Lower leg skin (tissue), 4 donors: ENCODE measurements at places on chromosomes 2 and 18.

DNA sequence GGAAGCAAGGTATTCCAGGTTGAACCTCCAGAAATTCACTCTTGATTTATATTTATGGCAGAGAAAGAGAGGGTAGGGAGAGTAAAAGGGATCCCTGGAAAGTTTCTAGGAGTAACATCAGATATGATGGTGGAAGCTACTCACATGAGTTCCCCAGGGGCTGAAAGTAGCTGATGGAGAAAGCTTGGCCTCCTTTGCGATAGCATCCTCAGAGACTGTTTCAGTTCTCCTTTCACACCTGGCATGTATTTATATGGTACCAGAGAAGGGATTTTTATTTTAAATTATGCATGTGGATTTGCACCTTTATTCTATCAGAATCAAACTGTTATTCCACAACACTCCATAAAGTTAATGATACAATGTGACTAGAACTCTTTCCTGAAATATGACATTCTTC, 126.3 kb upstream of the OSR1 start:
- DNase-seq, result no peak

DNA sequence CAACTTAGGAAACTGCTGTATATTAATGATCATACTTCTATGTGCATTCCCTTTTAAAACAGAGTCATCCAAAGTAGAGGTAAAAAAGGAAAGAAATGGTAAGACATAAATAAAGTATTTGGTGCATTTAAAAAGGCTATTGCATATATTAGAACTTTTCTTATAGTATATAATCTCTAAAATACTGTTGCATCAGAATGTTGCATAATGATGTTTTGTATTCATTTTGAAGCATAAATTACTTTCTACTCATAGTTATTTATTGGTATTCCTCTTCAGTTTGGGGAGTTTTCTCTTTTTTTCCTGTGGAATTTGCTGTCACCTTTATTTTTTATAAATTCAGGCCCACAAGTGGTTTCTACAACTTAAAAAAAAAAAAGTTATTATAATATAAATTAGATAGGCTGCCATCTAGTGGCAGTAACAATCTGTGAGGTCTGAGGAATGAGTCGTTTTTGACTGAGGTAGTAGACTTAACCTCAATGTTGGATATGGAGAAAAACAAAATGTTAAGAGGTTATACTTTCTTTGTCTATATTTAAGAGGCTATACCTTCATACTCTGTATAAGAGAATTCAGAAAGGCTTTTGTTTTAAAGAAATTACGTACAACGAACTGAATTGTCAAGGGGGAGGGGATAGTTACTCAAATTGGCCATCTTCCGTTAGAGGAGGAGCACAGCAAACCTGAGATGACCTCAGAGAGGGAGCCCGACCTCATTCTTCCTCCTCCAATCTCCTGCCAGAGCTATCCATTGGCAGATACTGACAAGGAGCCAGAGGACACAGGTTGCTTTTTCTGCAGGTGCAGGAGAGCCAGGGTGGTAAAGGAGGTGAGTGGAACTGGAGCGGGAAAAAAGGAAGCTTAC, 23.8 kb downstream of the ANKAR start:
- DNase-seq, result no peak

DNA sequence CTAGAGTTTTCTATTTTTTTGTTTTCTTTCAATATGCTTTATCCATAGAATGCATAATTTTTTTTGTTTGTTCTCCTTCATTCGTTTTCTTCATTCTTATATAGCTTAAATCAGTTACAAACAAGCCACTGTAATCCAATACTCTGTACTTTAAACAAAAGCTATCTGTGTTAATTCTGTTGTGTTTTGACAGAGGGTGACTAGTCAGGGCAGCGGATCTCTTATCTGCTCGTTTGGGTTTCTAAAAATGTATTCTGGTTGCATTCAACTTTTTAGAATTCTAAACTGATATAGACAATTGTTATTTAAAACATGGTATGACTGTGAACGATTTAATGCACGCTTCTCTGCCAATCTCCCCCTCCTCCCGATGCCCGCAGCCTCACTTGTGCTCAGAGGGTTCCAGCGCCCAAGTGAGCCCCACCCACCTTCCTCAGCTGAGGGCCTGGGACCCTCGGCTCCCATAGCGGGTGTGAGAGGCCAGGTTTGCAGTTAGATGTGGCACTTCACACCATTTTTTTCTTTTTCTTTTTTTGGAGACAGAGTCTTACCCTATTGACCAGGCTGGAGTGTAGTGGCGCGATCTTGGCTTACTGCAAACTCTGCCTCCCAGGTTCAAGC, 44.1 kb downstream of the NCK2 start:
- DNase-seq, result peak; percentile 64

GRCh38 chr18:79510046-79510685, 114.4 kb downstream of the NFATC1 start:
- DNase-seq, result peak; percentile 67

- DNase-seq, result no peak
Measured at GRCh38 chr2:12767541-12767940, 50.8 kb downstream of the TRIB2 start.

DNA sequence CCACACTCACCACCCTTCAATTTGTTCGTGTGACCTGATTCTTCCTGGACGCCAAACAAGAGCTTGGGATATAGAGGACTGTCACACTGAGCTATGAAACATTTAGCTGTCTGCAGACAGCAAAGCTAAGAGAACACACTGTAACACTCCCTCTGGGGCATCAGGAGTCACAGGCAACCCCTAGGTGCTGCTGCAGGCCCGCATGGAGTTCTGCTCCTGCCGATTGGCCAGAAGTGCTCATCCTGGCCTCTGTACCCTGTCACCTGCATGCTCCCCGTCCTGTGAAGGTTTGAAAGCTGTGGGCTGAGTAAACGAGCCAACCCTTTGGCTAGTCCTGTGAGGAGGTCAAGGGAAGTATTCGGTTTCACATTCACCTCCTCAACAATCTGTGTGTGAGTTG, 73.7 kb downstream of the PDK1 start:
- no peak for DNase-seq

DNA sequence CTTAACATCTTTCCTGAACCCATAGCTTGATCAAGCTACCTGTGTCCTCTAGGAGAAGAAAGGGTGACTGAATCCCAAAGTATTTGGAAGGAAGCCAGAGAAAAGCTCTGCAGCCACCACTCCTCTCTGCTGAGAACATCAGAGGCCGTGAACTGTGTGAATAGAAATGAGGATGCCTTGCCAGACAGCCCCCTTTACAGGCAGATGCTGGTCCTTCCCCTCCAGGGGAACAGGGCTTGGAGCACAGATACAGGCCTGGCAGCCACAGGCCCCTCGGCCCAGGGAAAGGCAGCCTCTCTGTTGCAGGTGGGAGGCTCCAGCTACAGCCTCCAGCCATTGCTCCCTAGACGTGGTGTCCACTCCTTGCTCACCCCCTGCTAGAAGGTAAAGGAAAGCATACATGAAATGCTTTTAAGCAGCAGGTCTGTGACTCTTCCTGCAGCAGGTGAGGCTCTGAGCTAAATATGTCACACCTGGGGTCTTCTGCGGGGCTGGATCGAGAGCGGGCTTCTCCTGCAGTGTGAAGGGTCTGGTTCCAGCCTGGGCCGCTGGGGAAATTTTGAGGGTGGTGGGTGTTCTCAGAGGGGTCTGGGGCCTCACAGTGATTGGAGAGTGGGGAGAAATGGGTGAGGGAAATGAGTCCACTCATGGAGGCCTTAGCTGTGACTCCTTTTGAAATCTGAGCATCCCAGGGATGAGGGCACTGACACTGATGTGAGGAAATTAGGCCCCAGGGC, 234.0 kb downstream of the KLHL29 start:
- DNase-seq, result no peak

DNA sequence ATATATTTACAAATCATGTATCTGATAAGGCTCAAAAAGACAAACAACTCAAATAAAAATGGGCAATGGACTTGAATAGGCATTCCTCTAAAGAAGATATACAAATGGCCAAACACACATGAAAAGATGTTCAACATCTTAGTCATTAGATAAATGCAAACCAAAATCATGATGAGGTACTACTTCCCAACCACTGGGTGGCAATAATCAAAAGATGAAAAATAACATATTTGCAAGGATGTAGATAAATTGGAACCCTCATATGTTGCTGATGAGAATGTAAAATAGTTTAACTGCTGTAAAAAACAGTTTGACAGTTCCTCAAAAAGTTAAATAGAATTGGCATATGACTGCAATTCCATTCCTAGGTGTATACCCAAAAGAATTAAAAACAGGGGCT, 132.3 kb downstream of the TTC32 start:
- DNase-seq, result no peak

DNA sequence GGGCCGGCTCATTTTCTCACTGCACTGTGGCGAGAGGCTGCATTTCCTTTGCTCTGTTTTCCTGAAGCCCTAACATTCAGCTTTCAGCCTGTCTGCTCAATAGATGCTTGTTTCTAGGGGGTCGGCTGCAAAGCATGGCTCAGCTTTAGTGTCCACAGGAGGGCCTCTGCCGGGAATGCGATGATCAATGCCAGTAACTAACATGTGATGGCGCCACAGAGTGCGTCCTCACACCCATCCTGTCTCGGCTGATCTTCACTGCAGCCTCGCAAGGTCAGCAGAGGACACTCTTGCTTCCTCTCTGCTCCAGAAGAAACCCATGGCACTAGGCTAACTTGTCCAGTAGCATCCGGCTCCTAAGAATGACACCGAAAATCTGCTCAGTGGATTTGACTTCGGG, 156.4 kb upstream of the PXDN start:
- peak; percentile 67 for DNase-seq

DNA sequence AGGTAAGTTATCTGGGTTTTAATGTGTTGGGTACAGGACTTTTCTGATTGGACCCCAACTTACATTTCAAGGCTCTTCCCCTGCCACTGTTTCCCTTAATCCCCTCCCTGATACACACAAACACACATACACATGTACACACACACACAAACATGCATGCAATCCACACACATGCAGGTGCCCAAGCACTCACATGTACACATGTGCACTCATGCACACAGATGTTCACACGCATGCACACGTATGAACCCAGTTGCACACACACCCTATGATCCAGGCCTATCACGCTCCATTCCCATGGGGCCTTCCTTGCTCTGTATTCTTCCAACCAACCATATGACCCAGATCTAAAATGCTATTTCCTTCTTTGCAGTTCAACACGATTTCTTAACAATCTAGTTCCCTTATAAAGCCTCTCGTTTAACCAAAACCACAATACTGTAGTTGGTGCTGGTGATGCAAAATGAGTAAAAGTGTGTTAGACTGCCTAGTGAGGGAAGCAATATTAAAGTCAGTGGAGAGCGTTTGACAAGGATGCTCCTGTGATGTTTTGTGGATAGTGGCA, 11.1 kb downstream of the SERPINB8 start:
- no peak for DNase-seq

DNA sequence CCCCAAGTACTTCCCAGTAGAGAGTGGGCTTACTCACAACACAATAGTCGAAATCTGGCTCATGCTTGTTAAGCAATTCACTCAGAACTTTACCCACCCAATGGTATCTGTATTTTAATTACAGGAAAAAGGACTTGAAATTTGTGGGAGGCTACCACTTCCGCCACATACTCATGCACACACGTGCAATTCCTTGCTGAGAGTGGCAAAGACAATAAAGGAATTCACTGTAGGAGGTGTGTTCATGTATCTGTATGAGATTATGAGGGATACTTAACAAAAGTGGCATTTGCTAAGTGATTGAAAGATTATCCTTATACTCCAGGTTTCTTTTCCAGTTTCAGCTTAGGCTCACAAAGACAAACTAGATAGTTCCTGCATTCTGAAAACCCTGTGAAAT, 14.9 kb upstream of the LYPD6 start:
- no peak for DNase-seq

DNA sequence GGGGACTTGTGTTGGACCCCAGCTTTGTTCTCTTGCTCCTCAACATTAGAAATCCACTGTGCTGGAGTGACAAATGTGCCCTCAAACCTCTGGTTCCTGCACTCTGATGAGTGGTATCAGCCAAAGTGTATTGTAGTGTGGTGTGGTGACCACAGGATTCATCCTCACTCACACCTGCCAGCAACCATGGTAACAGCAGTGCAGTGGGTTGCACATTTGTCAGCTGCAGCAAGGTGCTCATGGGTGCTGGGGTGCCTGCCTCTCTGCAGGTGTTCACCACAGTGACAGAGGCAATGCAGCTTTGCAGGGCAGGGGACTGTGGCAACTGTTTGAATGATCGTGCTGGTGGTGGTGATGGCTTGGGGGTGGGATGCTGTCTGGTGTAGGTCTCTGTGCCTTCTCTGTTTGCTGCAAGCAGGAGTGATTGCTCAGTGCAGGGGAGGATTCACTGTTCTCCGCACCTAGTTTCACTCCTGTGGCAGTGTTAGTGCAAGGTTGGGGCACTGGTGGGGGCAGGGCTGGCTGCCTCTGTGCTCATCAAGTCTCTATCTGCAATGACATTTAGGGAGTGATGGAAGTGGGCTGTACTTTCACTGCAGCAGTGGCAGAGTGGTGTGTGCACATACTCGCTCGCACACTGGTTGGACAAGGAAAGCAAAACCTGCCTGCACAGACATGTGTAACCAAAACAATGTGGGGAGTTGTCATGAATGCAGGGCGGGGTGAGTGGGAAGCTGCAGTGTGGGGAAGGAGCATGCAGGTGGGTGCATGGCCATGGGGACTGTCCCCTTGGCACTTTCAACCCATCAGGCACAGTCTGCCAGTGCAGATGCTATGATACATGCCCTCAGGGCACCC, 301.1 kb downstream of the PIK3C3 start:
- DNase-seq, result no peak

DNA sequence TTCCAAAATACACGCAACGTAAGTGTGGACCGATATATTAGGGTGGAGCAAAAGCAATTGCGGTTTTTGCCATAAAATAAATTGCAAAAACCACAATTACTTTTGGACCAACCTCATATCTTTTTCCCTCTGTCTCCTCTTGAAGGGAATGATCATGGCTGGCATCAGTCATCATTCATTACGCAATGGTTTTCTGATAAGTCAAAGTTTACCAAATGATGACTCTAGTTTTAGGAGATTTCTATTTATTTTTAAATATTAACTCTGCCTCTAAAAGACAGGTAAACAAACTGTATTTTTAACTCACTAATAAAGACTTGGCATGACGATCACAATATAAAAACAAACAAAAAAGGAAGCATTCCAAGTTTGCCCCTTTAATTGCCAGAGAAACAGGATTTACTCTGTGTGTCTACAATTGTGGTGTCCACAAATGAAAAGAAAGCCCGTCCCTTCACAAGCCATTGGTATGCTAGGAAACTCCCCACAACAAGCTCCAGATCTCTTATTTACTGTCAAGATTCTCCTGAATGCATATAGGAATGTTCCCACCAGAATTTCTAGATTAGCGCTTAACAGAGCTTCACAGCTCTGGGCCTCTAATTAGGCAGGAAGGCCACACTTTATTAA, 61.3 kb downstream of the IRS1 start:
- no peak for DNase-seq

DNA sequence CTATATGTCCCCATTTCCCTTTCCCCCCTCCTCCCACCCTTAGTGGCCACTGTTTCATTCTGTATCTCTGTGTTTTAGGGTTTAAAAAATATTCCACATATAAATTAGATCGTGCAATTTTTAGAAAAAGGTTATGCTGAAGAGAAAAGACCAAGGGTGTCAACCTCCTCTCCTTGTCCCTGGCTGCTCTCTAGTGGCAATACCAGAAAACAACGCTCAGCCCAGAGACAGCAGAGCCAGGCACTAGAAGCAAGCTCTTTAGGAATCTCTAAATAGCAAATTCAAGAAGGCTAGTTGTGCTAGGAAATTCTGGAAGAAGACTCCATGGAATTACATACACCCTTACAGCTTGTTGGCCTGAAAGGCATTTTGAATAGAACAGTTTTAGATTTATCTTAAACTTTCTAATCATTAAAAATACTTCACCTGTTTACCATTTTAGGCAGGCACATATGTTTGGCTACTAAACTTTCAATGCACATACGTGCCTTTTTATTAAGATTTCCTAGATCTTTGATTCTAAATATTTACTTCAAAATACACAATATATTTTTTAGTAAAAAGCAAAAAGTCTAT, 35.1 kb upstream of the RASGRP3 start:
- peak; percentile 30 for DNase-seq
